Natural killer cell treated with Interleukin-12 subunit alpha and Interleukin-12 subunit beta and Interleukin-15 and Interleukin-18, amount 100 ng/mL, for 72 hours (primary cell): ENCODE measurements at places on chromosomes 13 and 19. TPM values are rescaled to one million over a fixed set of nuclear protein-coding genes. Genes with fewer than 3 reads are reported as not detected.

- peaks cover 6% of the 10 kb centered on the region for H3K27me3 ChIP-seq
- H3K27ac ChIP-seq, result no peak overlapping the region
- peaks cover 6% of the 10 kb centered on the region for H3K4me1 ChIP-seq
- no peak overlapping the region for H3K4me3 ChIP-seq
- DNase-seq, result no peak
These were observed 15.4 kb upstream of the CD22 start for GRCh38 chr19:35313587-35313986.

DNA sequence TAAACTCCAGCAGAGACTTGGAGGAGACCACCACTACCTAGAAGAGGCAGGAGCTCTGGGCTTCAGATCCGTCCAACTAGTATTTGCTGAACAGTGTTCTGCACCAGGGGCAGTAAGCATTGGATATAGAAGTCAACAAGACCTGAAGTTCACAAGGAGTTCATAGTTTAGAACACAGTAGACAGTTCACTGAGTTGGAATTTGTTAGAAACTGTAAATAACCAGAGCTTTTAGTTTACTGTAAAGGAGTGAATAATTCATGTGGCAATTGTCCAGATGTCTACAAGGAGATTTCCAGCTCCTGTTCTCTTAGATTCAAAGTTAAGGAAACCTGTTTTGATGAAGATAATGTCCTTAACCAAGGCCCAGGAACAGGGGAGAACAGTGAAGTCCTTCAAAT is 128.9 kb downstream of the COG6 start:
- H3K27ac ChIP-seq, result no peak overlapping the region
- H3K4me1 ChIP-seq, result peaks cover under 1% of the 10 kb centered on the region
- DNase-seq, result no peak
- H3K36me3 ChIP-seq, result peaks cover 4% of the 10 kb centered on the region

GRCh38 chr13:43271152-43271551 is 247.8 kb downstream of the DNAJC15 start:
- no peaks in the 10 kb centered on the region for H3K4me1 ChIP-seq
- H3K4me3 ChIP-seq, result no peak overlapping the region
- H3K27ac ChIP-seq, result no peak overlapping the region

GRCh38 chr13:59780058-59780457 is 383.7 kb downstream of the DIAPH3 start:
- H3K4me1 ChIP-seq, result no peaks in the 10 kb centered on the region
- H3K27me3 ChIP-seq, result no peaks in the 10 kb centered on the region
- H3K27ac ChIP-seq, result no peak overlapping the region
- H3K36me3 ChIP-seq, result no peaks in the 10 kb centered on the region
- DNase-seq, result no peak
- no peak overlapping the region for H3K4me3 ChIP-seq

The SLITRK5 gene
- 0.02 TPM for total RNA-seq

The SLC25A41 gene
- total RNA-seq, result not detected

DNA sequence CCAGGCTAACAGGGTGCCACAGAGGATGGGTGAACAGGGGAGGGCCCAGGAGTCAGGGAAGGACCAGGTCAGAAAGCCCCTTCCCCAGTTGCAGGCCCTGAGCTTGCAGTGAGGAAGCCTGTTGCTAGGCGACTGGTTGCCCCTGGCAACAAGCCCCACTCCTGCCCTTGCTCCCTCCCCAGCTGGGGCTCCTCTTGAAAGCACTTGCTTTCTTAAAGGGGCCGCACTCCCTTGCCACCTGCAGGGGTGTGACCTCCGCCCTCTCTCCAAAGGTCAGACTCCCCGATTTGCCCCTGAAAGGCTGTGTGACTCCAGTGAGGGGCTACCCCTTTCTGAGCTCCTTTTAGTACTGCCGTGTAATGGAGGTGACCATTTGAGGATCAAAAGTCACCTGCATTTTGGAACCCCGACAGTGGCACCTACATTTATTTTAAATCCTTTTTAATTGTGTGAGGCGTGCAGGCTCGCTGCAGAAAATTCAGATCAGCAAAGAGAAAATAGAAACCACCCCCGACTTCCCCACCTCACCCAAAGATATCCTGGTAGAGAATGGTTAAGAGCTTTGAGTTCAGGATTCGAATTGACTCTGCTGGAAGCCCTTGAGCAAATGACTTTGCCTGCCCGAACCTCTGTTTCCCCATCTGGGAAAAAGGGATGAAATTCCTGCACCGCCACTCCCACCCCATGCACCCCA is 4.8 kb downstream of the FCHO1 start:
- H3K27me3 ChIP-seq, result no peaks in the 10 kb centered on the region
- peaks cover 5% of the 10 kb centered on the region for H3K36me3 ChIP-seq
- no peak for DNase-seq
- peaks cover 19% of the 10 kb centered on the region for H3K4me1 ChIP-seq
- no peak overlapping the region for H3K4me3 ChIP-seq
- H3K27ac ChIP-seq, result no peak overlapping the region

DNA sequence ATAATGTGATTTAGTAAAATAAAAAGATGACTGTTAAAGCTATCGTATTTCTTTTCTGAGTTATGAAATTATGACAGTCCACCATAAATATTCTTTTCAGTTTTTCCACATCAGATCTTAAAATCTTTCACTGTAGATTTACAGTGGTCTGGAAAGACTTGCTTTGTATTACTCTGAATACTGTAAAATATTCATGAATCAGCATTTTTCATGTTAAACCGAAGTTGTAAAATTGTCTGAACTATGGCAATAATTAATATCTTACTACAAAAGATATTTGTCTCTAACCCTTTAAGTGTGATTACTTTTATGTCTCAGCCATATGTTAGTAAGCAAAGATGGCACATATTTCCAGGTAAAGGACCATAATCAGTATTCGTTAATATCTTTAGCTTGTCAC is 1397.2 kb upstream of the PCDH9 start:
- H3K36me3 ChIP-seq, result peaks cover 5% of the 10 kb centered on the region
- DNase-seq, result no peak
- no peaks in the 10 kb centered on the region for H3K4me1 ChIP-seq
- no peaks in the 10 kb centered on the region for H3K27me3 ChIP-seq
- H3K4me3 ChIP-seq, result no peak overlapping the region
- no peak overlapping the region for H3K27ac ChIP-seq

- no peak for DNase-seq
- H3K36me3 ChIP-seq, result no peaks in the 10 kb centered on the region
- H3K4me3 ChIP-seq, result no peak overlapping the region
- no peaks in the 10 kb centered on the region for H3K4me1 ChIP-seq
- H3K27ac ChIP-seq, result no peak overlapping the region
These were observed 16.5 kb upstream of the CABP5 start for GRCh38 chr19:48060381-48060780.

DNA sequence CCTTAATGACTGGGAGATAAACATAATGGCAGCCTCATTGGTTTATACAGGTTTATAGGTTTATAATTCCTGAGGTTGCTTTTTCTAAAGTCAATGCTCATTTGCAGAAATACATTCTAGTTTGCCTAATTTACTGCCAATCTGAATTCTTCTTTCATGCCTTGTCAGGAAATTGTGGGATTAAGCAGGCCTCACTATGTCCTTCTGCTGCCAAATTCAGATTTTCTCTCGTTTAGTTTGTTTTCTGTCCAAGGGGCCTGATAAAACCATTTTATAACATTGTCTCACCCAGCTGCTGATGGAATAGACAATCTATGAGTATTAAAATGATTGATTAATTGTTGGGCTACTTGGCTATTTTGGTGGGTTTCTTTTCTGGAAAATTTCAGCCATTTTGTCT is 42.4 kb upstream of the OBI1 start:
- DNase-seq, result no peak
- H3K36me3 ChIP-seq, result no peaks in the 10 kb centered on the region
- H3K4me3 ChIP-seq, result no peak overlapping the region
- H3K27ac ChIP-seq, result no peak overlapping the region
- peaks cover 29% of the 10 kb centered on the region for H3K27me3 ChIP-seq

GRCh38 chr19:46496304-46496703 is 637 bp upstream of the PNMA8B start:
- peaks cover 34% of the 10 kb centered on the region for H3K27me3 ChIP-seq
- no peaks in the 10 kb centered on the region for H3K36me3 ChIP-seq
- no peak overlapping the region for H3K4me3 ChIP-seq
- no peaks in the 10 kb centered on the region for H3K4me1 ChIP-seq

The HS6ST3 gene
- not detected for total RNA-seq

GRCh38 chr13:20000062-20000552 is 41.6 kb downstream of the ZMYM2 start:
- peaks cover 15% of the 10 kb centered on the region for H3K36me3 ChIP-seq
- no peak overlapping the region for H3K27ac ChIP-seq
- no peak overlapping the region for H3K4me3 ChIP-seq
- H3K27me3 ChIP-seq, result no peaks in the 10 kb centered on the region
- no peak for DNase-seq

GRCh38 chr13:112711528-112712265 is 21.9 kb downstream of the ATP11A start:
- H3K27me3 ChIP-seq, result no peaks in the 10 kb centered on the region
- no peak overlapping the region for H3K27ac ChIP-seq
- H3K4me1 ChIP-seq, result peaks cover 25% of the 10 kb centered on the region
- DNase-seq, result peak; percentile 51
- H3K4me3 ChIP-seq, result no peak overlapping the region

The IRF3 gene
- total RNA-seq, result 185 TPM
